Activated naive CD4-positive, alpha-beta T cell treated with anti-CD3 and anti-CD28 coated beads, Interleukin-2, amount 50 U/mL, for 16 hours (primary cell): ENCODE measurements at places on chromosomes 6 and 20.

GRCh38 chr20:54345821-54346220 lies 129.6 kb upstream of the DOK5 start:
- DNase-seq = no peak

- DNase-seq = no peak
These were observed 51.2 kb downstream of the C6orf52 start for GRCh38 chr6:10643201-10643651.

- no peak for DNase-seq
These were observed 50.3 kb downstream of the NPEPL1 start for GRCh38 chr20:58742668-58743566.

DNA sequence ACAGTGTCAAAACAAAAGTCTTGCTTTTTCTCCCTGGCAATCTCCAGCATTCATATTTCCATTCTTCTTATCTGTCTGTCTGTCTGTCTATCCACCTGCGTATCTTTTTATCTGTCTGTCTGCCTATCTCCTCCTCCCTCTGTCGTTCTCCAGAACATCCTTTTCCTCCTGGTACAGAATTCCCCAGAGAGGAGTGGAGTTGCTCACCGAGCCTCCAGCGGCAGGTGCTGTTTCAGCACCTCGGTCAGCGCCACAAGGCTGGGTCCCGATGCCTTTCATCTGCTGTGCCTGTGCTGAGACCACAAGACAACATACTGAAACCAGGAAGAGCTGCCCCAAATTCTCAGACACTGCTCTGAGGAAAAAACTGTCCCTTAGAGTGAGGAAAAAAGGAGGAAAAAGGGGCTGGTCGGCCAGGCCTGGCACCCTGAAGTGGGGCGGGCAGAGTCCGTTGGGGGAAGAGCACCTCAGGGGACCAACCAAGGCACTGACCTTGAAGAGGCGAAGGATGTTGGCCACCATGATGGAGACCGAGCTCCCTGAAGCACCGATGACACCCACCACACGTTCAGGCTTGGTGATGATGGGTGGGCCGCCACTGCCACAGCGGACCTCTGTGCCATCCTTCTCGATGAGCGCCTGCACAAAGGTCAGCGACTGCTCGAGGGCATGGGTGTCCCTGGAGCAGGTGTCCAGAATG lies 13.3 kb downstream of the GRM4 start:
- no peak for DNase-seq

GRCh38 chr6:2839195-2839981 lies 2.3 kb downstream of the SERPINB1 start:
- DNase-seq = no peak

- no peak for DNase-seq
These were observed 523.1 kb downstream of the CD83 start for GRCh38 chr6:14640631-14641030.

- DNase-seq = no peak
These were observed 145.1 kb upstream of the FKBP1C start for GRCh38 chr6:63066055-63066704.

- peak; percentile 18 for DNase-seq
These were observed 116.6 kb downstream of the RNF144B start for GRCh38 chr6:18503593-18504231.

GRCh38 chr6:64732888-64733287 lies 974.1 kb downstream of the EYS start:
- no peak for DNase-seq
